ENCODE measurements at places on chromosomes 3 and 15.

DNA sequence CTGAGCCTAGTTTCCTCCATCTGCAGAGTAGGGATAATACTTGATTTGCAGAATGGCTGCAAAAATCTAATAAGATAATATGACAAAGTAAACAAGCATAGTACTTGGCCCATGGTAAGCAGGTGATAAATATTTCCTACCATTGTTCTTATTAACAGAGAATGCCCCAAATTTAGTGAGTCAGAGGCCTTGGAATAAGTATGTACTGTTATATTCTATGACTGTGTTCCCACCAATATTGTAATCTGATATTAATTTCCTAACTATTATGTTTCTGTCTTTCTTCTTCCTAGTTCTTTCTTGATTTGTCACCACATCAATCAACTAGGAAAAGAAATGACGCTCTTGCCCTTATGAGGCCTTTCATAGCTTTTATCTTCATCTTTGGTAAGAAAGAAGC lies 178.4 kb upstream of the SLC2A2 start:
- DNase-seq: no peak

DNA sequence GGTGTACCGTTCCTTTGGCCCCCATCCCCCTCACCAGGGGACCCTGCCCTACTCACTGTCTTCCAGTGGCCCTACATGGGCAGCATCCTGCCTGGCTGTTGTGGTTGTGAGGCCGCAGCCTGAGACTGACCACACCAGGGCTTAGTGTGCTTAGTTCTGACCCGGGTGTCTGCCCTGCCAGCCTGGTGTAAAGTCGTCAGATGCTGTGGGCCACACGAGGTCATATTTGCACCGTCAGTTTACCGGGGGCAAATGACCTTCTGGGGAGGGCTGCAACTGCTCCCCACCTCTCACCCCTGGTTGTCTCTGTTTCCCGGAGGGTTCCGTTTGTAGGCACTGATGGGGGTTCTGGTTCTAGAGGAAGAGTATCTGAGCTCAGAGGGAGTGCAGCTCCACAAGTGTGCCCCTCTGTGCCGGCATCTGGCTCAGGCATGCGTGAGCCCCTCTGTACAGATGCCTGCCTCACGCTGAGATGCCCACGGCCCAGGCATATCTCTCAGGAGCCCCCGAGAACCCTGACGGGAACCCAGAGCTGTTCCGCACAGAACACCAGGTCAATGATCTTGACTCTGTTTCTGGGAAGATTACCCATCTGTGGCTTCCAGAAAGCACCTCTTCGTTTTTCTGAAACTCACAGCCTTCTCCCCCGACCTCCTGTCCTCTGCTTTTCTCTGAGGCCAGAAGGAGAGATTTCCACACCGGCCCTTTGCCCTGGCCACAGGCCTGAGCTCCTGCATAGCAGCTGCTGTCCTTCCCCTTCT lies 19.2 kb downstream of the KLF13 start:
- no peak for DNase-seq

GRCh38 chr3:38015485-38015884 lies 14.0 kb downstream of the PLCD1 start:
- DNase-seq: no peak

DNA sequence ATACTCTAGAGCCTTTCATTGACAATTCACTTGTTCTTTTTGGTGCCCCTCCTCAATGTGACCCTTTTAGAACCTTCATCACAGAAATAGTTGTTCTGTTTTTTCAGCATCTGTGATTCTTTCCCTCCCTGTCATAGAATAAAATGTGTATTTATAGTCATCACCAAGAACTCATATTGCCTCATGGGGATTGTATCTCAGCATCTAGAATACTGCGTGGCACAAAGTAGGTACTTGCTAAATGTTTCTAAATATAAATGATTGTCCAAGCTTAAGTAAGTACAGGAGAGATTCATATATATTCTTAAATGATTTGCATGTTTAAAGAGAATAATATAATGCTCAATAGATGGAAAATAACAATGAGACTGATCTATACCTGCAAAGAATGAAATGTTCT lies 190.1 kb downstream of the FNDC3B start:
- no peak for DNase-seq

- DNase-seq: no peak
Observed at GRCh38 chr3:11297126-11297525, 24.9 kb downstream of the ATG7 start.

GRCh38 chr15:74787251-74788041 lies 5.6 kb downstream of the CSK start:
- peak; percentile 100 for DNase-seq

DNA sequence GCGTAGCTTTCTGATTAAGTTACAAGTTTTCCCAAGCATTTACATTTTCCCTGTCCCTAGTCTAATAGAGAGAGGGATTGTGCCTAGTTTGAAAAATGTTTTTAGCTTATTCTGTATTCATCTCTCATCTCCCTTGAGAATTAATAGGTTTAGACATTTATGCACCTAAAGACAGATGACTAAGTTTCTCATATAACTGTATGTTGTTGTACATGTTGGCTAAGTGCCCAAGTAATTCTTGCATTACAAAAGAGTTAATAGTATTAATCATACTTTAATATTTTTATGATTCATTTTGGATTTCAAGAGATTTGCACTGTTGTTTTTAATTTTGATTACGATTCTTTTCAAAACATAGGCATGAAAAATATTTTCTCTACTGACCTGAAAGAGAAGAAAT lies 109.0 kb upstream of the TBL1XR1 start:
- DNase-seq: no peak

DNA sequence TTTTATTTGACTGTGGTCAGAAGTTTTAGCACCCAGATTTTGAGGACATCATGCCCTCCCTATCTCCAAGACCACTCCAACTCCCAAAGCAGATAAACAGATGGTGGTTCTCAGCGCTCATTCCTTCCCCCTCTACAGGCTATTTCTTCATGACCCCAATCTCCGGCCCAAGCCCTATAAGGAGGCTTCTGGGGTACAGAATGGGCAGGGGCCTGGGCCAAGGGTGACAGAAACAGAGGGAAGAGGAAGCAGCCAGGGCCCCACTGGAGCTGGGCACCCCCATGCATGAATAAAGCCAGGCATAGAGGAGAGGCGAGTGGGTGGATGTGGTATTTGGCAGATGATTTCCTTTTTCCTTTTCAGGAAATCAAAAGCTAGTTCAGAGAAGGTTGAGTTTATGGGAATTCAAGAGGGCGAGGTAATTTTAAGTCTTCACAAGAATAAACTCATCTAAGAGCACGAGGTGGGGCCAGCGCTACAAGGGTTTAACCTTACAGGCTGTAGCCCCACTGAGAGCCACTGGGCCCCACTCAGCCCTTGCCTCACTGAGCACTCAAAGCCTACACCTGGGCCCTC lies 104.8 kb upstream of the HERC1 start:
- DNase-seq: peak; percentile 33

DNA sequence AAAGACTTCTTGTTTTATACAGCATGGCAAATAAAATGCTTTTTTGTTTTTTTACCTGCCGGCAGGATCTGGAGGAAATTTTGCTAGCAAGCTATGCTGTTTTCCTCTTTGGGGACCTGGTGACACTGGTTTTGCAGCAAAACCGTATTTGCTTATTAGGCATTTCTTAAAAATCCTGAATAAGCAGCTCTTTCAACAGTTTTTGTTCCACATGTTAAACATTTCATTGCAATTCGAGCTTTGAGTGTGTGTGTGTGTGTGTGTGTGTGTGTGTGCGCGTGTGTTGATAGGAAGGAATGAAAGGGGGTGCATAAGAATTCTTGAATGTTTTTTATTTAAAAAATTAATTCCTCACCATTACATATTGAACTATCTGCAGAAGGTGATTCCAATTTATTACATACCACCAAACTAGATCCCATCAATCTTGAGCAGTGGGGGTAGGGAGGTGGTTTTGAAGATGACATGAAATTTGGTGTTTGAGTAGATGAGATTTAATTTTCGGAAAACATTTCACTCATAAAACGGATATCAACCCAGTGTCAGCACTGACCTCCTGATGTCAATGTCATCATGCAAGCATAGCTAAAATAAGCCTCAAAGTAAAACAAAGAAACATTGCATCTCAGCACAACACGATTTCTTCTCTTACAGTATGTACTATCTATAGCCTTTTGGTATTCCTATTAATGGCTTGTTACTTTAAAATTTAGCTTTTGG lies 17.3 kb downstream of the ZBTB38 start:
- no peak for DNase-seq

DNA sequence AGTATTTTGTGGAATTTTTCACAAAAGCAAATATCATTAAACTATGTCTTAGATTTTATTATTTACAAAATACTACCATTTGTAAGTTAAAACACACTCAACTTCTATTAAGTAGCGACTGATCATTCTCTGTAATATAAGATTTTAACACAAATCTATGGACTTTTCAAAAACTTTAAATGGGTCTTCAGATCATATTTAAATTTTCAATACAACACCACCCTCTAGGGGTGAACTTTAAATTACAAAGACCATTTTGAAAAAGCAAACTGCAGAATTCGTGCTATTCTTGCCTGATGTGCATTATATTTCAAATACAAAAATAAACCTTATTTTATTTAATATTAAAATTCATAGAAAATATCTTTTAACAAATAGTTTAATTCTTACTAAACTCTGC lies 8.2 kb upstream of the VGLL4 start:
- DNase-seq: peak; percentile 59

GRCh38 chr3:64530434-64531049 lies 157.3 kb downstream of the ADAMTS9 start:
- peak; percentile 53 for DNase-seq

- no peak for DNase-seq
Observed at GRCh38 chr3:12638105-12638504, 25.8 kb downstream of the RAF1 start.

DNA sequence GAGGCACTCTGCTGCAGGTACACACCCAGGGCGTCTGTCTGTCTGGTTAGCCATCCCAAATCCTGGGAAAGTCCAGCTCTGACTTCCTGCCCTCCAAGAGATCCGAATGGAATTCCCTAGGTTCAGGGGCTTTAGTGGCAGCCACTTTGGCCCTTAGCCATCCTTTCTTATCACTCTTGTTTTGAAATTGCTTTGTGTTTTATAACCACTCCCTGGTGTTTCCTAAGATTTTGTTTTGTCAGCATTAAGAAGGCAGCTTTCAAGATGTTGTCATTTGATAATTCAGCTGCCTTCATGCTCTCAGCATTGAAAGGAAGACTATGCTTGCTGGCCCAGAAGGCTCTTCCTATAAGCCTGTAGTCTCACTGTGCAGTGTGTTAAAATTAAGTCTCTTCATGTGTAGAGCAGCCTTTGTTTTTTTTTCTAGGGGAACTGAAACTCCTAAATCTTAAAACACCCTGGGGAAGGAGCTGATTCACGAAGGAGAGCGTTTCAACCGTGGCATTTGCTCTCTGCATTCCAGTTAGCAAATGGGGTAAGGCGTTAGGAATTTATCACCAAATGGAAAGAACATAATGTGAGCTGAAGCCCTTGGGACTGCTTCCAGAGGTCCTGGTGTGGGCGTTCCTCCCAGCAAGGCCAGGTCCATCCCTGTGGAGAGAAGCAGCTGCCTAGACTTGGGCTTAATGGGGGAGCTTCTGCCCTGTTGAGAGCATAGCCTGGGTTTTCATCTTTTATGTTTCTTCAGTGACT lies 14.2 kb upstream of the CLEC3B start:
- DNase-seq: no peak

Data from KBM-7 (cell line).